ENCODE measurements at places on chromosomes 16 and 17.

- DNase-seq, result no peak
Observed at GRCh38 chr17:81612172-81612970, 24.5 kb downstream of the NPLOC4 start.

GRCh38 chr17:40558890-40559563, 6.2 kb downstream of the CCR7 start:
- DNase-seq, result peak; percentile 56

DNA sequence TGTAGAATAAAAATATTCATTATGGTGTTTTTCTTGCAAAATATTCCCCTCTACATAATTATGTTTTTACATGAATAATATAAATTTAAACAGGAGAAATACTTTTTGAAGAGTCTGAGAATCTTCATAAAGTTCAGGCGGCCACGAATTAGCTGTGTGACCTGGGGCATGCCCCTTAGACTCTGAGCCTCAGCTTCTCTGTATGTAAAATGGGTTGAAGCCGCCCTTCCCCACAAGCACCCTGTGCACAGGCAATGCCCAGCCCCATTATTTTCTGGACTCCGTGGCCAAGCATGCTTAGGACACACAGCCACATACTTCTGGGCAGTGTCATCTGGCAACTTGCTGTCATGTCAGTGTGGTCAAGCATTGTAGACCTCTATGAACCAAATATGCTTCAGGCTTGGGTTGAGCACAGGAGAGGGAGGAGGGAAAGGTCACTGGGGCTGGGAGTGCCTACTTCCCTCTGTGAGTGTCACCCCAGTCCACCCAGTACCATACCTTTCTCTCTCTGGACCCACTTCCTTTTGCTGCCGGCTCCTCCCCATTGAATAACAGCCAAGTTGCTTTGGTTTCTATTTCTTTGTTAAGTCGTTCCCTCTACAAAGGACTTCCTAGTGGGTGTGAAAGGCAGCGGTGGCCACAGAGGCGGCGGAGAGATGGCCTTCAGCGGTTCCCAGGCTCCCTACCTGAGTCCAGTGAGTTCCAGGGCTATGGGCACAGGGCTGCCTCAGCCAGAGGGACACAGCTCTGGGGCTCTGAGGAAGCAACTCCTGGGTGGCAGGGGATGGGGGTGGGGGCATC, at the start of gene LGALS9:
Gene LGALS9 (plus strand): TSS at position 582 of the 804 bp plus-strand sequence. CDS start 78 bp downstream, at position 660.
- DNase-seq, result peak; percentile 72

DNA sequence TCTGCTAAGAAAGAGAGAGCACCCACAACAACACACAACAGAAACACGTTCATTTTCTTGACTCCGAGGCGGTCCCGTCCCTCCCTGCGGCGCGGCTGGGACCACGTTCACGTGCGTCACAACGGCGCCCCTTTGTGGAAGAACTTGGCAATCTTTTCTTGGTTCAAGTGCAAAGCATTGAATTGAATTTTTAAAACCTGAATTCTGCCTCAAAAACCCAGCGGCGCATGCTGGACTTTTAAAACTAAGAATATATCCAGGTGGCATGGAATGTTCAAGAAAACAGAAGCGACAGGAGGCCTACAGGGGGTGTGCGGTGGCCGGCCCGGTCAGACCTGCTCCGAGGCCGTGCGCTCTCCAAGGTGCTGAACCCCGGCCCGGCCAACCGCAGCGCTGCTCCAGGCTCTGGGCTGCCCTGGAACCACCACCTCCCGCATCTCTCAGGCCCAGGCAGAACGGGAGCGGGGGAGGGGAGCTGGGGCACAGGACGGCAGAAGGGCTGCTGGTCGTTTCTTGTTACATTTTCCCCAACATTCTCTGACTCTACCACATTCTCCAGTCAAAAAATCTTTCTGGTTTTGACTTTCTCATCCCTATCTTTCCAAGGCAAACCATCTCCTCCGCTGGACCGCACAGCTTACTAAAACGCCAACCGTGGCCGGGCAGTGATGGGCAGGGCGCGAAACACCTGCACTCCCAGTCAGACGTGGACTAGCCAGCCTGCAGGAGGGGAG, 3.4 kb upstream of the HEXD start:
- DNase-seq, result peak; percentile 88

DNA sequence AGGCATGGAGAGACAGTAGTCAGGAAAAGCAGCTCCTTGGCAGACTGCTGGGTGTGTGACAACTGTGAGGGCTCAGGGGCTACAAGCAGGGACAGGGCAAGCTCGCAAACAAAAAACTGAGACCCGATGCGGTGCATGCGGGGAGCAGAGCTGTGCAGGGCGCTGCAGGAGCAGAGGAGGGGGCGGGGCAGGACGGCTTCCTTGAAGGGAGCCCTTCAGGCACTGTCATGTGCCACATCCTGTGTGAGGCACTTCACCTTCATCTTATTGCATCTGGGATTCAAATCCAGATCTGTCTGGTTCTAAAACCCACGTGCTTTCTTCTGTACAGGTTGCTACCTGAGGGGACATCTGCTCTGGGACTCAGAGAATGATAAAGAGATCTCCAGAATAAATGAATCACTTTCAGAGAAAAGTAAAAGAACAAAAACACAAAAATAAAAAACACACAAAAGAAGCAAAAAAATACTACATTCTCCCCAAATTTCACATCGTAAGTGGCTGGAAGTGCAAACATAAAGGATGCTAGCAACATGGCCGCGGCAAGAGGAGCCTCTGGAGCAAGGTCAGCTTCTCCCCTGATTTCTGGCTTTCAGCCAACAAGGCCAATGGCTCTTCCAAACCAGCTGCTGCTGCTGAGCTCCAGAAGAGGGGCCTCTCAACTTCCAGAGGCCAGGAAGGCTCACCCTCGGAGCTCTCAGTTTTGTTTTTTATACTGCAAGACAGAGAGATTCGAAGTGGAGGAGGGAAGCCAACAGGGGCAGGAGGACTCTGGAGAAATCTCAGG, 14.2 kb downstream of the LYRM9 start:
- peak; percentile 69 for DNase-seq

- DNase-seq, result no peak
Observed at GRCh38 chr16:392450-393030, 4.5 kb upstream of the NME4 start.

GRCh38 chr17:27453471-27453870, 2.8 kb upstream of the KSR1 start:
- DNase-seq, result no peak

DNA sequence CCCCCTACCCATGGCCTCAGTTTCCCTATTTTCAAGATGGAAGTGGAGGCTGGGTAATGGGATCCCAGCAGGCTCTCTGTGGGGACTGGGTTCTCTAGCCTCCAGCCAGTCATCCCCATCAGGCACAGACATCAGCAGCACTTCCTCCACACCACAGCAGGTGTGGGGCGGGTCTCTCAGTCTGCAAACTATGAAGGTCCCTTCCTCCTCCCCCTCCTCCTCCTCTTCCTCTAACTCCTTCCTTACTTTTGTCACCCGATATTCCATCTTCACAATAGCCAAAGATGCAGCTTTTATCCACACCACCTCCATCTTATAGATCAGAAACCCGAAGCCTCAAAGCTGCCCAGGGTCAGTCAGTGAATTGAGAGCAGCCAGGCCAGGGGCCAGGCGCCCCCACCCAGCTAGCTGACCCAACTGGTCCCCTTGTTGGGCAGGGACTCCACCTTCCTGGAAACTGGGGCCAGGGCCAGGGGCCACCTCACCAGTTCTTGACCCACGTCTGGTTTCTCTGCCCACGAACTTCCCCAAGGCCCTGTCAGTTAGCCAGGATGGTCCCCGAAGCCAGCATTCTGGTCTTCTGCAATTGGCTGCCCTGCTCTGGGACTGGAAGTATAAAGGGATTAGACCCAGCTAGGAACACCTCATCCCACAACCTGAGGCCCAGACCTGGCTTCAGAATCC, 2.5 kb downstream of the FAM83G start:
- no peak for DNase-seq

GRCh38 chr16:12323007-12323758, 346.6 kb downstream of the SNX29 start:
- peak; percentile 73 for DNase-seq

DNA sequence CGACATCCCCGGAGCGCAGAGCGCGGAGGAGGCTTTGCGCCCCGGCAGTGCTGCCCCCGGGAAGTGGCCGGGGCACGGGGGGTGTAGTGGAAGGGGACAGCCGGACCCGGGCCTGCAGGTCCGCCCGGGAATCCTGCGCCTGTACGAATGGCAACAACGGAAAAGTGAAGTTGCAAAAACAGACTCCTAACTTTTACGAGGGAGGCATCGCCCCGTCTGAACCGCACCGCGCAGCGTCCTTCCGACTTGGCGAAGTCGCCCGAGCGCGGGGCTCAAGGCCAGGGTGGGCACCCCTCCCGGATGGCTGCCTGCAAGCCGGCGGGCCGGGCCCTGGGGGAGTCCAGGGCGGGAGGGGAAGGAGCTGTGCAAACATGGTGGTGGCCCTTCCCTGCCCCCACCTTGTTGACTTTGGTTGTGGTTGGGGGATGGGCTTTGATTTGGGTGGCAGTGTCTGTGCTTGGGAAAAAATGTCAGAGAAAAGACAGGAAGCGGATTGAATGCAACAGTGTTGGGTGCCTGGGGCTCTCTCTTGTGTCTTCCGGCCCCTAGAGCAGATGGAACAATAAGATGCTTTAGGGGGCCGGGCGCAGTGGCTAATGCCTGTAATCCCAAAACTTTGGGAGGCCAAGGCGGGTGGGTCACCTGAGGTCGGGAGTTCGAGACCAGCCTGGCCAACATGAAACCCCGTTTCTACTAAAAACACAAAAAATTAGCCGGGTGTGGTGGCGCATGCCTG, 675 bp downstream of the RNF213 start:
- peak; percentile 87 for DNase-seq

DNA sequence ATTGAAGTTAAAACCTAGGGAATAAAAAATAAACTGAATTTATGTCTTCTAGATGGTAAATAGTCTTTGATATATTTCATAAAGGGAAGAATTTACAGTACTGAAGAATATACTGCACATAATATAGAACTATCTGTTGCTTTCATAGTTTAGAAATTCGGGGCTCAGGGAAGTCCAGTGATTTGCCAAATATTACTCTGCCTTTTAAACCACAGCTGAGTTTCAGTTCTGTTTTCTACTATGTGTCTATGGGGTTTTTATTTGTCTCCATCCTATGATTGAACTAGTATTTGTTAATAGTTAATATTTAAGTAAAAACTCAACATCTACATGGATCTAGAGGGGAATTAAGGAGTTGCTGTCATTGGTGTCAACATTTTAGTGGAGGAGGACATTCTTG, 715.0 kb upstream of the CDH8 start:
- no peak for DNase-seq

GRCh38 chr17:67343237-67343636, 23.1 kb downstream of the PSMD12 start:
- DNase-seq, result no peak

GRCh38 chr16:3065069-3065741, at the start of gene IL32:
Gene IL32 (plus strand): TSS chr16:3065640. CDS start chr16:3065812, 172 bp downstream.
- peak; percentile 90 for DNase-seq

- no peak for DNase-seq
Observed at GRCh38 chr16:87840271-87840978, 28.9 kb downstream of the SLC7A5 start.
